ENCODE measurements at places on chromosomes 1 and 21.

- no peak for DNase-seq
Measured at GRCh38 chr21:43287111-43287760, 118.4 kb downstream of the CRYAA start.

DNA sequence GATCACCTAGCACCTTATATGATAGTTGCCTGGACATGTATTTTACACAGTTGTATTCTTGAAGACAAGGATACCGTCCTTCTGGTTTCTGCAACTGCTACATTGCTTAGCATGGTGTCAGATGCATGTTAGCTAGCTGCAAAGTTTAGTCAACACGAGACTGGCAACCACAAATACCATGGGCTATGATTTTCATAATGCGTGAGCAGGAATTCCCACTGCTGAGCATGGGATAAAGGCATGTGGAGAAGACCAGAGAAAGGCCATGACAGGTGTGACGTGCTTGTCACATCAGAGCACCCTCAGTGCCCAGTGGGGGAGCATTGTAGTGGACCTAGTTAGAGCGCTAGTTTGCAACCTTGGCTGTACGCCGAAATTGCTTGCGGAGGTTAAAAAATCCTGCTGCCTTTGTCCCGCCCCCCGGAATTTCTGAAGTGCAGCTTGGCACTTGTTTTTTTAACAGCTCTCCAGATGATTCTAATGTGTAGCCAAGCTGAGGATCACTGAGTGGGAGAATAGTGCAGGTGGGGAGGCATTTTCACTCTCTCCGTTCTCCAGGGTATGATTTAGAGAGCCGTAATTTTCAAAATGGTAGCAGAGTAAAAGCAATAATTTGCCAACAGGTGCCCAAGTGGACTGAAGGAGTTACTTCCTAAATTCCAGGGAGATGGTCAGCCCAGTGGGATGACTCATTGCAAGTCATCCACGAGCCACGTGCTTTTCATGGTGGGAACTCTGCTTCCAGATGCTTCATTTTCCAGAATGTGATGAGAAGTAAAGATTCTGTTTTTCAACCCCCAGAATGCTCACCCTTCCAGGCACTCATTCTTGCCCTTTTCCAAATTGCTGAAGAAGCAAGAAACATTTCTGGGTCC is 81.0 kb downstream of the CNIH3 start:
- no peak for DNase-seq

DNA sequence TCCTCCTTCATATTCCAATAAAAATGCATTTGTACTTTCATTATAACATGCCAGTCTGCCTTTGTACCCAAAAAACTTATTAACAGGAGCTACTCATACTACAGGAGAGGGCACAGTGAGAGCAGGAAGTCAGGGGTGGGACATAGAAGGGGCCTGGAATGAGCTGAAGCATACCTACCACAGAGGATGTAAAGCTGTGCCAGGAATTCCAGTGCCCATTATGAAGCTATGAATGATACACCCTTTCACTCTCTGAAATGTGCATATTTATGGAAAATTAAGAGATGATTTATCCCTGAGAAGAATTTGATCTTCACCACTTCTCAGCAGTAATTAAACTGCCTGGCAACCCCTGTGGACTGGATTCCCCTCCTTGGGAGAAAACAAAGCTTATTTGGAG is 65.8 kb downstream of the ATP5PO start:
- DNase-seq: no peak

GRCh38 chr1:112841825-112842224 is 114.2 kb downstream of the SLC16A1 start:
- DNase-seq: no peak

DNA sequence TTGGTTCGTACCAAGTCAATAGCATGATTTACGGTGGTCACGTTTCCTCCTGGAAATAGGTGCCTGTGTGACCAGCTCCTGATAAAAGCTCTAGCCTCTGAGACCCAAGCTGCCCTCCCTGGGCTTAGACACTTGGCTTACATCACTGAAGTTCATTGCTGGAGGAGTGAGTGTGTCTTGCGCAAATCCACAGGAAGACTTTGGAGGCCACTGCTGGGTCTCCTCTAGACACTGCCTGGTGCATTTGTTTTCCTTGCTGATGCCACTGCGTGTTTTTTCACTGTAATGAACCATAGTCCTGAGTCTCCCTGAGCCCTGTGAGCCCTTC is 230.6 kb downstream of the DSCAM start:
- DNase-seq: no peak

DNA sequence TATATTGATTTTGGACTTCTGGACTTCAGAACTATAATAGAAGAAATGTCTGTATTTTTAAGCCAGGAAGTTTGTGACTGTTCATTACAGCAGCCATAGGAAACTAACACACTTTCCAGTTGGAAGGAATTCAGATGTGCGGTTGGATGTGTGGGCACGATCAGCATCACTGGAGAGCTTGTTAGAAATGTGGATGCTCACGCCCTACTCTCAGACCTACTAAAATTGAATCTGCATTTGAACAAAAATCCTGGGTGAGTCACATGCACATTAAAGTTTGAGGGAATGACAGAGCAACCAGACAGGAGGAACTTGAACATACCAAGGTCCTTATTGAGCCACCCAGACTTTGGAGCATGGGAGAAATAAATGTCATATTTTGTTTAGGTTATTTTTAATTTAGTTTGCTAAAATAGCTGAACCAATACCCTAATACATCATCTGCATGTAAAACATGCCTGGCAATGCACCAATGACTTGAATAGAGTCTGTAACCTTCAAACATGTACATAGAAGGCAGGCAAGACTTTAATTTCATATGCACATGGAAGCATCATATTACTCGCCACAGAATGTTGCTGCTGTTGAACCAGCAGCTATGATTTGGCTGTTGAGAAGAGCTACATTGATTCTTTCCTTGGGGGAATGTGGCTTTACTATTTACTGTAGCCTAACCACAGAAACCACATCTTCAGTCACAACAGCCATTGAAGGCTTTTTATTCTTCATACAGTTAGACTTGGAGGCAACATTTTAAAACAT is 346.2 kb downstream of the BARHL2 start:
- no peak for DNase-seq
